CD4-positive, alpha-beta T cell treated with Interleukin-12 subunit alpha and Interleukin-12 subunit beta, for 1 hour (primary cell): ENCODE measurements at places on chromosomes 16 and 17.

GRCh38 chr16:50679266-50679665 is 1.8 kb downstream of the SNX20 start:
- no peak for DNase-seq

GRCh38 chr17:2710071-2710802 is 1.3 kb downstream of the CLUH start:
- no peak for DNase-seq

- no peak for DNase-seq
Observed at GRCh38 chr17:37535906-37536305, 46.2 kb downstream of the DUSP14 start.

GRCh38 chr16:88703486-88704309 is 2.5 kb downstream of the RNF166 start:
- peak; percentile 76 for DNase-seq

GRCh38 chr17:36514856-36515255 is 19.8 kb downstream of the MYO19 start:
- DNase-seq: no peak

DNA sequence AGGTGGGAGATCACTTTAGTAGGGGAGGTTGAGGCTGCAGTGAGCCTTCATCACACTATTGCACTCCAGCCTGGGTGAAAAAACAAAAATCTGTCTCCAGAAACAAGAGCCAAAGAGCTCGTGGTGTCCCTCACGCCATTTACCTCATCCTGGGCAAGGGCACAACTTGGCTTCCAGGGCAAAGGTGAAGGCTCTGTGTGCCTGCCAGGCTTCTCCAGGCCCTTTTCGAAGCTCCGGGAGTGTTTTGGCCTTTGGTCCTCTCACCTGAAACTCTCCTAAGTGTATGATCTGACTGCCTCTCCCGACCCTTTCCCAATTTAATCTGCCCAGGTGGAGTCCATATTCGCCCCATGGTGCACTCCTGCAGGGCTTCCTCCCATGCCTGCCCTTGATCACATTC is 11.6 kb upstream of the CES3 start:
- no peak for DNase-seq

DNA sequence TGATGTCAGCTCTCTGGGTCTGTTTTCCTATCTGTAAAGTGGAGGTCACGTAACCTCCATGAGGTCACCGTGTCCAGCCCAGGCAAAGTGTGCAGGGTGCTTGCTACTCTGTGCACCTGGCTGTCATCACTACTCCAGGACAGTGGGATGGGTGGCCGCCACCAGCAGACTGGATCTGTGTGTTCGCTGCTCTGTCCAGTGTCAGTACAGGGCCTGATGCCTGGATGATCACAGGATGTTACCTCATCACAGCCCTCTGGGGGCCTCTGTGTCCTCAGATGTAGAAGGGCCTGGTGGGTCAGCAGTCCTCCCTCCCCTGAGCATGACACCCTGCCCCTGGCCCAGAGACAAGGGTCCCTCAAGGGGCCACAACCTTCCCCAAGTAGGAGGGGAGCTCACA is 80.0 kb downstream of the KCNJ18 start:
- no peak for DNase-seq

DNA sequence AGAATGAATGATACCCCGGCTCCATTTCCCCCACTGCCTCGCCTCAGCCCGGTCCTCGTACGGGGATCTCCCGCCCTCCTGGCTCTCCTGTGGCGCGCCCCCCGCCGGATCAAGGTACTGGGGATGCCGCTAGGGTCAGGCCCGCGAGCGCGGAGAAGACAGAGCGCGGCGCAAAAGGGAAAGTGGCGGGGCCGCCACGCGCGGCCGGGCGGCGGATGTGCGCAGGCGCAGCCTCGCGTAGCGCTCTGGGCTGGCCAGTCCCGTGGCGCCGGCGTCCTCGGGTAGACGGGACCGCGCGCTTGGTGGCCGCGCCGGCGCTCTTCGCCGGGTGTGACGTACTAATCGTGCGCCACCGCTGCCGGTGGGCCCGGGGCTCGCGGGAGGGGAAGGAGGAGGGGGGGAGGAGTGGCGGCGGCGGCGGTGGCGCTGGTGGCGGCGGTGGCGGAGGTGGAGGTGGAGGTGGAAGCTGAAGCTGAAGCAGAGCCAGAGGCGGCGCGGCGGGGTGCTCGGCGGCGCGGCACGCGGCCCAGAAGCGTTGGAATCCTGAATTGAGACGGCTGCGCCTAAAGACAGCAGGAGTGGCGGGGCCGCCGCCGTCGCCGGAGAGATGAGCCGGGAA is at the start of gene SENP3:
TSS of gene SENP3 (plus strand) at position 331 of the 619 bp plus-strand sequence. CDS start 1,158 bp downstream, outside the sequence.
- peak; percentile 95 for DNase-seq

GRCh38 chr17:78378225-78379130 is at the start of gene PGS1:
Gene PGS1 (plus strand): TSS chr17:78378649. CDS start chr17:78378666, 17 bp downstream.
- peak; percentile 83 for DNase-seq

DNA sequence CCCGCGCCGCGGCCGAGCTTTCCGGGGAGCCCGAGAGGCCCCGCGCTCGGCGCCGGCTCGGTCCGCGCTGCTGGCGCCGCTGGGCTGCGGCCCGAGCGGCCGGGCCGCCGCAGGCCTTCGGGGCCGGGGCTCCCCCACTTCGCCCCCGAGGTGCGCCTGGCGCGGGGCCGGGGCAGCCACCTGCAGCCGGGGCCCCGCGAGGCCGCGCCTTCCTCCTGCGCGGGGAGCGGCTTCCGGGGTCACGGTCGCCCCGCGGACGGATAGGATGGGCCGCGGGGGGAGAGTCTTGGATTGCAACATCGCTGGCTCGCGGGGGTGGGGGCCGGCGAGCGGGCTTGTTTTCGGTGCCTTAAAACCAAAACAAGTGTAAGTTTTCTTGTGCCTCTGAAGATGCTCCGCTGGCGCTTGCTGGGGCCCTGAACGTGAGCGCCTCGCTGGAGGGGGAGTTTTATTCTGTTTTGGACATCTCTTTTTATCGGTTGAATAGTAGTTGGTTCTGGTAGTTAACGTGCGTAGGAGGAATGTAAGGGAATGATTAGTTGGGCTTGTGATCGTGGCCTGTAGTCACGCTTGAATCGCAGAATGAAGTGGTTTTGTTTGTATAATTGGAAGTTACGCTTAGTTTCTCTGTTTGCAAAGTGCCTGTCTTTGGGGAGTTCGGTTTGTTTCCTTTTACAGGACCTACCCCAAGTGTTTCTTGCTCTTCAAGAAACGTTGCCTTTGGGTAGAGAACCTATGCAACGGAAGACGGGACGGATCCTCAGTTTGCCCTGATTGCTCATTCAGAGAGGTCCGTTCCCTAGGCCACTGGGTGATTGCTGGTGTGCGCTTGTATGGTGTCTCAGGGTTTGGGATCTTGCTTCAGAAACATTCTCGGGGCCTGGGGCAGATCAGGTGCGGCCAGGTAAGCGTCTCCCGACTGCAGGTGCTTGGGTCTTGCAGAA is 724 bp downstream of the UBE2I start:
- DNase-seq: peak; percentile 70

GRCh38 chr17:74123350-74123749 is 80.1 kb upstream of the RPL38 start:
- no peak for DNase-seq

- DNase-seq: no peak
Observed at GRCh38 chr17:72684405-72685020, 408.0 kb downstream of the SLC39A11 start.

GRCh38 chr17:64575431-64575830 is 68.7 kb downstream of the CEP95 start:
- no peak for DNase-seq

DNA sequence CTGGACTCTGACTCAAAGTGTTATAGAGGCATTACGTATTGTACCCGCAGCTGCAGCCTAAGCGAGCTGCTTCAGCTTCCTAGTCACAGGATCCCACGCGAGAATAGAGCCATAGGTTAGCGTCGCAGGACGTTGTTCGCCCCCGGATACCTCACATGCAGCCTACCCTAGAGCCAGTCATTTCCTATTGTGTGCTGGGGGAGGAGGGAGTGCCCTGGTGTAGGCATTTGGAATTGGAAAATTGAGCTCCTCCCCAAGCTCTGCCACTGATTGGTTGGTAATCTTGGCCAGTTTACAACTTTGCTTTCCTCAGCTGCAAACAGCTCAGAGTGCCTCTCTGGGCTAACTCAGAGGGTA is 530 bp downstream of the NAA60 start:
- DNase-seq: peak; percentile 28

- DNase-seq: peak; percentile 8
Observed at GRCh38 chr16:29804455-29805231, 1.7 kb upstream of the MAZ start.

DNA sequence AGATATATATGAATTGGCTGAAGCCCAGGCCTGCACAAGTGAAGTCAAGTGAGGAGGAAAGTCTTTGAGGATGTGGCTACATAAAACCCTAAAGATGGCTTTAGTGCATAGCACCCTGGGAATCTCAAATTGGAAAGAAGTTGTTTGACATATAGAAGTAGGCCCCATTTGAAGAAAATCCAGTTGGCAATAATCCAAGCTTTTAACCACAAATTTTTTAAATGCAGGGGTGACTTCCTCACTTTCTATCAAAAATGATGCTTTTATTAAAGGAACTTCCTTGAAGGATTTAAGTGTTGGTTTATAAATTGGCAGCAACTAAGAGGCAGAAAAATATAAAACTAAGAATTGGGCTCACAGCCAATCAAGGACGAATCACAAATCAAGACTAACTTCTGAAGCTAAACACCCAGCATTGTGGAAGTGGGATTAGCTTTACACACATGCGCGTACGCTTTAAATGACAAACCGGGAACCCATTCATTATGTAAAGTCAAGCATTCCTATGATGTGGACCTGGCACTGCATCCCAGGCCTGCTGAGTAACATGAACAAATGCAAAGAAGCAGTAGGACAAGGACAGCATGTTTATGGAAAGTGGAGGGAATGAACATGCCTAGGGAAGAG is 63.3 kb downstream of the NOG start:
- DNase-seq: no peak

DNA sequence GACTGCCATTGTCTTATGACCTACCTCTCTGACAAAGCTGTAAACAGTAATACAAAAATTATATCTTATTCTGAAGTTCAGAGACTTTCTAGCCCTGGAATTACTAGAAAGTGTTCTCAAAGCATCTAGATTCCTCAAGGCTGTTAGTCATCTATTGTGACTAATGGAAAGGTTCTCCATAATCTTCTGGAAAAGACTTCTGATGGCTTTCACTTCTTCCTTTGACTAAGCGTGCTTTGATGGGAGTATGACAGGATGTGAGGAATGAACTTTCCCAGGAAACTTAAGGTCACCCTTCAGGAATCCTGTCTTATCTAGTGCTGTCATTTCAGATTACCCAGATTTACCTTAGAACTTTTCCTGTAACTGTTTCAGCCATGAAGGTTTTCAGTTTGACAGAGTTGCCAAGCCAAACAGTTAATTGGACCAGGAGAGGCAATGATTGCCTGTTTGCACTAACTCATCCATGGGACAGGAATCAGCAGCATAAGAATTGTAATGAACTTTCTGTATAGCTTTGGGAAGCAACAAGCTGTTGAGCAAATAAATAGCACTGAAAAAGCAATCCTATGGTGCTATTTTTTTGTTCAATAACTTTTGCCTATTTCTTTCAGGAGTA is 43.5 kb downstream of the AP2B1 start:
- no peak for DNase-seq

DNA sequence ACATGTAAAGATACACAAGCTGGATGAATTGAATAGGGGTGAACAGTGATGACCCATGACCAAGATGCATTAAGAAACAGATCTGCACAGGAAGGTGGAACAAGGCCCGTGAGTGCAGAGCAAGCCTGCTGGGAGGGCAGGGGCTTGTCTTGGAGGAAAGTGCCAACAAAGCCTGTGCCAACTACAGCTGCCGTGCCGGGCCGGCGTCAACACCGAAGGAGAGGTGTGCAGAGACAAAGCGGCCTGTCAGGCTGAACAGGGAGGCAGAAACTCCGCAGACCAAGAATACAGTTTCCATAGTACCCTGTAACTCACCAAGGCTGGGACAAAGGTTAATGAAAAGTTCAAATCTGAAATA is 46.7 kb downstream of the ANKRD11 start:
- no peak for DNase-seq

DNA sequence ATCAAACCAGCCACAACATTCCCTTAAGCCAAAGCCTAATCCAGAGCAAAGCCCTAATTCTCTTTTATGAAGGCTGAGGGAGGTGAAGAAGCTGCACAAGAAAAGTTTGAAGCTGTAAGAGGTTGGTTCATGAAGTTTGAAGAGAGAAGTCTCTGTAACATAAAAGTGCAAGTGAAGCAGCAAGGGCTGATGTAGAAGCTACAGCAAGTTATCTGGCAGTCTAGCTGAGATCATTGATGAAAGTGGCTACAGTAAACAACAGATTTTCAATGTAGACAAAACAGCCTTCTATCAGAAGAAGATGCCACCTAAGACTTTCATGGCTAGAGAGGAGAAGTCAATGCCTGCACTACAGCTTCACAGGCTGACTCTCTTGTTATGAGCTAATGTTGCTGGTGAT is 52.5 kb downstream of the NACA2 start:
- DNase-seq: no peak

DNA sequence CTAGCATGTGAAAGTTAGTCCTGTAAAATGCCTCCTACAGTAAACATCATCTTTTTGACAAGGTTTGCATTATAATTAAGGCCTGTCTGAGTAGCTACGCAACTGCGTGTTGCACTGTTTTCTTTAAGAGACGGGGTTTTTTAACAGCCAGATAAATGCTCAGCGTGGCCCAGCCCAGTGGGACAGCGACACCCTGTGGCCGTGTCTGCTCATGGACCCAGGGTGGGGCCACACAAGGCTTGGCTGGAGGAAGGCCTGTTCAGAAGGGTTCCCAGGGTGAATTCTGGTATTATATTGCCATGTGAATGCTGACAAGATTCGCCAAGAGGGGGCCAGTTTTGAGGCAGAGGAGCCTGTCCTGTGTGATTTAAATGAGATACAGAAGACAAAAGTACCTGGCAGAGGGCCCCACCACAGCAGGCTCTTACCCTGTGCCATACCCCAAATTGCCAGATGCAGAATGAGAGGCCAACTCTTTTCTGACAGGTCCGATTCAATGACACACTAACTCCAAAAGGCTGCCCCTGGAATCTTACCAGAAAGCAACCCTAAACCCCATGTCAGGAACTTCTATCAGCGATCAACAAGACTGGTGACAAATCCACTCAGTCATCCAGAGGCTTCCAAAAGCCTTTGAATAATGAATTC is 65.9 kb upstream of the IRX6 start:
- peak; percentile 27 for DNase-seq

DNA sequence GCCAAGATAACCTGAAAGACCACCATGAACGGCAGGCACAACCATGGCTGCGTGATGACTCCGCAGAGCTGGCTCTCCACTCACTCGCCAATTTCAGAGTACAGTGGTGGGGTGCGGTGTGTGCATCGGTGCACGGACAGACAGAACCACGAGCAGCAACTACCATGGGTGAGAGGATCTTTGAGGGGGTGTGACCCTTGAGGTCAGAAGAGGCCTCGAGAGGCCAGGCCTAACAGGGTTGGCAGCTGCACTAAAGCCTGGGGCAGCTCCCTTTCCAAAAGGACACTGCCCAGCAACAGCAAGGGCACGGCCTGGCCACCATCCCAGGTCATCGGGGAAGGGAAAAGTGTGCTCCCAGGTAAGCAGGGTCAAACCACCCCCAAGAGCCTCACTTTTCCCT is 1.9 kb upstream of the ECI1 start:
- DNase-seq: no peak
